ENCODE measurements at places on chromosomes 5 and 9.

GRCh38 chr9:38705917-38706316 is 14.0 kb downstream of the FAM240B start:
- DNase-seq, result no peak

- no peak for DNase-seq
These were observed 115.7 kb downstream of the PPP2R2B start for GRCh38 chr5:146762830-146763229.

DNA sequence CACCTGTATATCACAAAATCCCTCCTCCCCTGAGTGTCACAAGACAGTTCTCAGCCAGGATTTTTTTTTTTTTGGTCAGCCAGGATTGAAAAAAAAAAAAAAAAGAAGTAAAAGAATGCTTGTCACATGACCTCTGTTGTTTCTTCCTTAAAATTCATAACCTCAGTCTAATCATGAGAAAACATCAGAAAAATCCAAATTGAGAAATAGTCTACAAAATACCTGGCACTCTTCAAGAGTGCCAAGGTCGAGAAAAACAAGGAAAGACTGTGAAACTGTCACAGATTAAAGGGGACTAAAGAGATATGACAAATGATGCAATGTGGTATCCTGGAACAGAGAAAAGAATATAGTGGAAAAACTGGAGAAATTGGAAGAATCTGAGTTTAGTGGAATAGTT is 58.5 kb upstream of the SUB1 start:
- no peak for DNase-seq

DNA sequence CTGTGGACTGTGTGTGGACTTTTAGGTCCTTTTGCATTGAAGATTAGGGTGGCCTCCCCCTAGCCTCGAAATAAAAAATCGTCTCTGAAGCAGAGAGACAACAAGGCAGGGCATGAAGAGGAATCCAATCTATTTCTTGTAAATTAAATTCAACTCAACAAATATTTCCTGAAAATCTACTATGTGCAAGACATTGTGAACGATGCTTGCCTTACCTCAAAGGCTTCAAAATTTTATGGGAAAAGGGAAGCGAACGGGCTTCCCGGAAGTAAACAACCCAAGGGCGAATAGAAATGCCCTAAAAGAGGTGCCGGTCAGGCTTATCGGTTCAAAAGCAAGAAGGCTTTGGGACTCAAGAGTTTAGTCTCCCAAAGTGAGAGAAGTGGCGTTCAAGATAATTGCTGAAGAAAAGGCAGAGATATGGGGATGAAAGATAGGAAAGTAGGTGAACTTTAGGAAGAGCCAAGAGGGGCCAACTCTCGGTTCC is 525 bp downstream of the KIF24 start:
- no peak for DNase-seq

DNA sequence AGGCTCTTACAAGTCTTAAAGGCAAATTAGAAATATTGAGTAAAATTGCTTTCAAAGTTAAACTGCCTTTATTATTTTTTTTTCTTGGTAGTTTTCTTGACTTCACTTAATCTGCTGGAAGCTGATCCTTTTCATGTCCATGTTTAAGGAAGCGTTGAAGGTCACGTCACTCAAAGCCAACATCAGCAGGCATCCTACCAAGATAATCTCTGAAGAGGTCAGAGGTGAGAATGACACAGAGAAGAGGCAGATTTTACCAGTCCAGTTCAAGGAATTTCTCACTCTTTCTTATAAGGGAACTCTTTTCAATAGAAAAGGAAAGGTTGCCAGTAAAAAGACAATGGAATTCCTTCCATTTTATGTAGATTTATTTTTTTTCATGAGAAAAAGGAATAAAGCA is 259.8 kb downstream of the ANXA1 start:
- DNase-seq, result no peak

- no peak for DNase-seq
These were observed 20.2 kb upstream of the UBTD2 start for GRCh38 chr5:172303572-172304335.

GRCh38 chr5:98968056-98968564 is 39.3 kb upstream of the CHD1 start:
- DNase-seq, result no peak

DNA sequence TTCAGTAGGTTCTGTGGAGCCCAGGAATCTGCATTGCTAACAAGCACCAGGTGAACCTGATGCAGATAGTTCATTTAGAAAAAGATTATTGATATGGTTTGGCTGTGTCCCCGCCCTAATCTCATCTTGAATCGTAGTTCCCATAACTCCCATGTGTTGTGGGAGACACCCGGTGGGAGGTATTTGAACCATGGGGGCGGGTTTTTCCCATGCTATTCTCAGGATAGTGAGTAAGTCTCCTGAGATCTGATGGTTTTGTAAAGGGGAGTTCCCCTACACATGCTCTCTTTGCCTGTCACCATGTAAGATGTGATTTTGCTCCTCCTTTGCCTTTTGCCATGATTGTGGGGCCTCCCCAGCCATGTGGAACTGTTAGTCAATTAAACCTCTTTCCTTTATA is 212.0 kb downstream of the RAB3C start:
- DNase-seq, result no peak

All from muscle of back (tissue), 13 donors.